ENCODE measurements at places on chromosomes 6 and 20.

- no peak for DNase-seq
Observed at GRCh38 chr20:52259295-52259694, 67.7 kb upstream of the ZFP64 start.

DNA sequence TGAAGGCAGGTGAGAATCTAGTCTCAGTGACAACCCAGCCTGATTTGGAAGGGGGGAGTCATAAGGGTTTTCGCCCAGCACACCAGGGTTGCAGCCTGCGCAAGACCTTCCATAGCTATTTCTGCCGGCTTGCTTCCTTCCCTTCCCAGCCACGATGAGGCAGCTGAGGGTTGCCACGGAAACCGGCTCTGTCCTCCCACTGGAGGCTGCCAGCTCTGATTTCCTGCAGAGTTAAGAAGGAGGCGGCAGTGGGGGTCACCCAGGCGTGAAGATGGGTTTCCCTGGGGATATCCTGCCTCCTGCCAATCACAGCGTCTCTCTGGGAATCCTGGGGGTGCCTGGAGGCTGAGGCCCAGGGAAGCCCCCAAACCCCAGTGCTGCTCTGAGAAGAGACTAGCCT is 23.1 kb upstream of the KCNB1 start:
- no peak for DNase-seq

DNA sequence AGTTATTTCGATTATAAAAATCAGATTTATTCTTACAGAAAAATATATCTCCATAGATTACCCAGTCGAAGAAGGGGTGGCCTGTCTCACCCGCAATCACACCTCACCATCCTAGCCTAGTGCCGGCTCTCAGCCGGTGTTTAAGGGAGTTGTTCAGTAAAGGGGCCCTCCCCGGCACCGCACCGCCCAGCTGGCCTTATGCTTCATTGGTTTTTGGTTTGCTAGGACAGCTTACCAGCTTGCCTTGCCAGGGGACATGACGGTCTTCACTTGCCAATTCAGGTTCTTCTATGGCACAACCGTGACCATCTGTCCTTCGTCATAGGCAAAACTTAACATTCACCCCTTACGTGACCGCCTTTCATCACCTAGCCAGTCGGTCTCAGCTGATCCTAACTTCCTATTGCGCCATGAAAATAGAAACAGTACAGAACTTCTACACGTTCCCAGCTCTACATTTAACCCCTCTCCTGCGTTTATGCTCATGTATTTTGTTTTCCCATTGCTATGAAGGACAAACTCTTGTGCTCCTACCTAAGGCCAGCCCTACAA is 44.7 kb upstream of the SLC22A16 start:
- no peak for DNase-seq

DNA sequence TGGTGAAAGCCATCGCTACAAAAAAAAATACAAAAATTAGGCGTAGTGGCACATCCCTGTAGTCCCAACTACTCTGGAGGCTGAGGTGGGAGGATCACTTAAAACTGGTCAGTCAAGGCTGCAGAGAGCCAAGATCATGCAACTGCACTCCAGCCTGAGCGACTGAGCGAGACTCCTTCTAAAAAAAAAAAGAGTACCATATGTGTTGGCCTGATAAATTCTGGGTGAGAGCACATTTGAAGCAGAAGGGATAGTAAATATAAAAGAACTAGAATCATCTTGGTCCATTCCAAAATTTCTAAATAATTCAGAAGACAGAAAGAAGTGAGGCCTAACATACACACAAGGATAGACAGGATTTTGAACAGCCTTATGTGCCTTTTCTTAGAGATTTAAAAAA is 2.2 kb downstream of the IBTK start:
- DNase-seq = no peak

- DNase-seq = no peak
Observed at GRCh38 chr20:4962241-4962855, 39.0 kb downstream of the SLC23A2 start.

GRCh38 chr6:56765494-56765893 is 122.8 kb upstream of the DST start:
- DNase-seq = peak; percentile 51

DNA sequence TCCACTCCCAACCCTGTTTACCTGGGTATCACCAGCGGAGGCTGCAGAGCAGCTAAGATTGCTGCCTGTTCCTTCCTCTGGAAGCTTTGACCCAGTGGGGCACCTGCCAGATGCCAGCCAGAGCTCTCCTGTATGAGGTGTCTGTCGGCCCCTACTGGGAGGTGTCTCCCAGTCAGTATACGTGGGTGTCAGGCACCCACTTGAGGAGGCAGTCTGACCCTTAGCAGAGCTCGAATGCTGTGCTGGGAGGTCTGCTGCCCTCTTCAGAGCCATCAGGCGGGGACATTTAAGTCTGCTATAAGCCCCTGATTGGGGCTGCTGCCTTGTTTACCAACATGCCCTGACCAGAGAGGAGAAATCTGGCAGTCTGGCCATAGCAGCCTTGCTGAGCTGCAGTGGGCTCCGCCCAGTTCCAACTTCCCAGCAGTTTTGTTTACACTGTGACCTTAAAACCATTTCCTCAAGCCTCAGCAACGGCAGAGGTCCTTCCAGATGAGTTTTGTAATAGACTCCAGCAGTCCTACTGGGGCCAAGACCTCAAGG is 2.8 kb downstream of the RAET1E start:
- DNase-seq = no peak

DNA sequence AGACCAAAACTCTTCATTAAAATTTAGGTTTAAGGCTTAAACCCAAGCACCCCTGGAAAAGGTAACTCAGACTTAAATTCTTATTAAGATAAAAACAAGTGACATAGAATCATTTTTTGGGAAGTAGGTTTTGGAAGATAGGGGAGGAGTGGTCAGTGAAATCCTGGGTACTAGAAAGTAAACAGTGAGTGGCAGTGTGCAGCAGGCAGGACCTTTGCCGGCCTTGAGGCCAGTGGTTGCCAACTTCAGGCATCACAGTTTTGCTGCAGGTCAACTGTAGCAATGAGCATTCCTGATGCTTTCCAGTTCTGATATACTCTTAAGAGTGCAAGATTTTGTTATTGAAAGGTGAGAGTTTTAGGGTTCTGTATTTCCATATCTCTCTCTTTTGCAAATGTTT is 69.3 kb upstream of the SUPT3H start:
- DNase-seq = no peak

DNA sequence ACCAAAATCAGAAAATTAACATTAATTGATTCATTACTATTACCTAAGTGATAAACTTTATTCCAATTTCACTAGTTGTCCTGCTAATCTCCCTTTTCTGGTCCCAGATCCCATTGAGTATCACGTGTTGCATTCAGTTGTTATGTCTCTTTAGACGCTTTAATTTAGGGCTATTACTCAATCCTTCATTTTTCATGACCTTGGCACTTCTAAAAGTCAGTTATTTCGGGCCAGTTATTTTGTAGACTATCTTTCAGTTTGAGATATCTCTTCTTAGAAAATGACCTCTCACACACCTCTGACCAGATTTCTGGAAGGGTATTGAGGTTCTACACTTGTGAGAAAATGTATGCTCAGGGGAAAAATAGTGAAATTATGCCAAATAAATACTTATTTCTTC is 34.0 kb upstream of the TASP1 start:
- DNase-seq = no peak

DNA sequence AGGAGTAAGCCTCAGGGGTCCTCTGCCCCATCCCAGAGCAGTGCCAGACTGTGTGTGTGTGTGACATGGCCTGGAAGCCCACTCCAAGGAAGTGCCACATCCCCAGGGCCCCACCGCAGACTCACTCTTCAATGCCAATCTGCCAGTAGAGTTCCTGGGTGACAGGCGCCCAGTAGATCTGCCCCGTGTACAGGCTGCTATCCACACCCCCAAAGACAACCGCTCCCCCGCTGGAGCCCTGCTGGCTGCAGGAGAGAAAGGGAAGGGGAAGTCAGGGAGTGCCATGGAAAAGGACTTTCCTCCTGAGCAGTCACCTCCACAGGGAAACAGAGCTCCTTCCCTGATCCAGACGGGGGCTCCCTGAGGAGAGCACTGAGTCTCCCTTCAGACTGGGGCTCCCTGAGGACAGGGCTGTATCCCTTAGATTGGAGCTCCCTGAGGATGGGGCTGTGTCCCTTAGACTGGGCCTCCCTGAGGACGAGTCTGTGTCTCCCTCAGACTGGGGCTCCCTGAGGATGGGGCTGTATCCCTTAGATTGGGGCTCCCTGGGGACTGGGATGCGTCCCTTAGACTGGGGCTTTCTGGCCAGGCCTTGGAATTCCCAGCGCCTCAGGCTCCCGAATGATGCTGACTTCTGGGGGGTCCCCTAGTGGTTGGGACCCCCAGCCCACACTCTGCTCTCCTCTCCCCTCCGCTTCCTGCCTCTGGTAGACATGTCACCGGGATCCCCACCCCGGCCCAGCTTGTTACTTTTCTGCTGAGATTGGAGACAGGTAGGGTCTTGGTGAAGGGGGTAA is 5.2 kb upstream of the TFEB start:
- no peak for DNase-seq

- no peak for DNase-seq
Observed at GRCh38 chr6:149108038-149108748, 209.3 kb upstream of the TAB2 start.

DNA sequence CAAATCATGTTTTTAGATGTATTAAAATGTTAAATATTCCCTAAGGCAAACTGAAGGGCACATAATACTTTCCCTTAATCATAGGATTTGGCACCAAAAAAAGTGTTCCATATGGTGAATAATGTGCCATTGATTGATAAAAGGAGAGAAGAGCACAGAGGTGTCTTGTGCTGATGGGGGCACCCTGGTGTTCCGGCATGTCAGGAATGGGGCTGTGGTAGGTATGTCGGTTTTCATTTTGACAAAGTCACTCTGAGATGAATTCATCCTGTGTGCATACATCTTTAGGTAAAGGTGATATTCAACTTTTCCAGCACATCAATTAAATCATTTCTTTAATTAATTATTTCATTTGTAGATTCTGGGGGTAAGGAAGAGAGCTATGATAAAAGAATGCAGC is 36.8 kb downstream of the CENPW start:
- no peak for DNase-seq

- DNase-seq = peak; percentile 39
Observed at GRCh38 chr6:139296927-139297326, 5.1 kb upstream of the TXLNB start.

GRCh38 chr20:20406306-20406705 is 38.4 kb downstream of the INSM1 start:
- DNase-seq = no peak

DNA sequence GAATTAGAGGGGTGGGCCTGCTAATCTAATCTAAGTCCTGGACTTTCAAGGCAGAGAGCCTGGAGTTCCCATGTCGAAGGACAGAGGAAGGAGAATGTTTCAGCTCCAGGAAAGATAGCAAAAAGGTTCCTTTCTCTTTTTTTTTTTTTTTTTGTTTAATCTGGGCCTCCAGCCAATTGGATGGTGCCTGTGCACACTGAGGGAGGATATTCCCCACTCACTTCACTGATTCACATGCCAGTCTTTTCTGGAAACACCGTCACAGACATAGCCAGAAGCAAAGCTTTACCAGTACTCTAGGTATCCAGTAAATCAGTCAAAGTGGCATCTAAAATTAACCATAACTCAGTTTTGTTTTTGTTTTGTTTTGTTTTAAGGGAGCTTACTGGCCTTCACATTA is 721.1 kb downstream of the TENT5A start:
- no peak for DNase-seq

DNA sequence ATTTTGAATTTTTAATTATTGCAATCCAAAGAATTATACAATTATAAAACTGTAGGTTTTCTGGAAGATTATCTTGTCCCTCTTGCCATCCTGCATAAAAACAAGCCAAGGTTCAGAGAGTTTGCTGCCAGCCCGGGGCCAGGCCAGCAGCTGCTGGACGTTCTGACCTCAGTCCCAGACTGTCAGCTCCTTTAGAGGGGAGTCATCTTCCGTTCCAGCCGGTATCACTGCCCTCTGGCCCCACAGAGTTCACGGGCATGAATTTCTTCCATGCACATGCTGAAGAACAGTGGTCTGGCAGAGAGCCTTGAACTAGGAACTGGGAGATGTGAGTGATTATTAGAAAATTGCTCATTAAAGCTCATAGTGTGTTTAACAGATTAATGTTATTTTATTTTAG is 130.4 kb upstream of the QKI start:
- DNase-seq = no peak

DNA sequence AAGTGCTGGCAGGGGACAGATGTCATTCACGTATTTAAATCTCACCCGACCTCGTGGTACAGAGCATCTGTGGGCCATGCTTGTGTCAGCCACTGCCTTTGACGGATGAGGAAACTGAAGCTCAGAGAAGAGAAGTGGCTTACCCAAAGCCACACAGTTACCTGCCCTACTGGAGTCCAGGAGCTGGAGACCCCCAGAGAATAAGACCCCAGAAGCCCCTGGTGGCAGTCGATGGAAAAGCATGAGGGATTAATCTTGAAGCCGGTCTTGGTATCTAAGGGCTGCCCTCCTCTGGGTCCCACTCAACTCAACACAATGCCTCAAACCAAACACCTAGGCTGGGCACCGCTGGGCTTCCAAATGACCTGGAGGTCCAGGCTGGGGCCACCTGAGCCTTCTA is 83.1 kb downstream of the GRM4 start:
- DNase-seq = no peak

DNA sequence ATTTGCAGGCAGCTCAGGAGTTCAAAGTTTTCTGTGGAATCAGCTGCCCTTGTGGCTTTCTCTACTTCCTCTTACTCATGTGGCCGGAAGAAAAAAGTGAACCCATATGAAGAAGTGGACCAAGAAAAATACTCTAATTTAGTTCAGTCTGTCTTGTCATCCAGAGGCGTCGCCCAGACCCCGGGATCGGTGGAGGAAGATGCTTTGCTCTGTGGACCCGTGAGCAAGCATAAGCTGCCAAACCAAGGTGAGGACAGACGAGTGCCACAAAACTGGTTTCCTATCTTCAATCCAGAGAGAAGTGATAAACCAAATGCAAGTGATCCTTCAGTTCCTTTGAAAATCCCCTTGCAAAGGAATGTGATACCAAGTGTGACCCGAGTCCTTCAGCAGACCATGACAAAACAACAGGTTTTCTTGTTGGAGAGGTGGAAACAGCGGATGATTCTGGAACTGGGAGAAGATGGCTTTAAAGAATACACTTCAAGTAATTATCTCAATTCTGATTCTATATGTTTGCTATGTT is 1.1 kb downstream of the MGME1 start:
- DNase-seq = no peak

- DNase-seq = peak; percentile 39
Observed at GRCh38 chr6:14038467-14039437, 78.8 kb upstream of the CD83 start.

- DNase-seq = no peak
Observed at GRCh38 chr6:125054331-125054730, 92.1 kb downstream of the RNF217 start.

GRCh38 chr6:22471132-22471690 is 98.2 kb upstream of the HDGFL1 start:
- DNase-seq = no peak

DNA sequence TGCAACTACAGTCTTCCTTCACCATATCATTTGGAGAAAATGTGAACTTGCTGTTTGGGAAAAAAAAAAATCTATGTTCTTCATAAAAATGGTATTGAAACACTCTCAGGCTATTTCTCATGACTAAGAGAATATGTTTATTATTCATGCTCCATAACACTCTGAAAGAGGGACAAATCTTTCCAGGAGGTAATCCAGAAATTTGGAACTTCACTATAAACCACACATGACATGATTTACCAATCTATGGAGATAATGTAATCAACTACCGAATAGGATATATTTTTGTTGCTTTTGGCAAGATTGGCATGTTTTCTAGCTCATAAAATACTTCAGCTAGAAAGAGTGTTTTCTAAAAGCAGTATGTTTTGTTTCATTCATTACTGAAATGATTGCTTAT is 56.3 kb downstream of the THEMIS start:
- DNase-seq = no peak

- DNase-seq = no peak
Observed at GRCh38 chr20:33694639-33695012, 8.4 kb upstream of the E2F1 start.

- DNase-seq = no peak
Observed at GRCh38 chr6:115677198-115677597, 383.5 kb downstream of the FRK start.

All from fibroblast of skin of left quadriceps (primary cell).